GM12864 (cell line): ENCODE measurements at places on chromosomes 5 and 9.

DNA sequence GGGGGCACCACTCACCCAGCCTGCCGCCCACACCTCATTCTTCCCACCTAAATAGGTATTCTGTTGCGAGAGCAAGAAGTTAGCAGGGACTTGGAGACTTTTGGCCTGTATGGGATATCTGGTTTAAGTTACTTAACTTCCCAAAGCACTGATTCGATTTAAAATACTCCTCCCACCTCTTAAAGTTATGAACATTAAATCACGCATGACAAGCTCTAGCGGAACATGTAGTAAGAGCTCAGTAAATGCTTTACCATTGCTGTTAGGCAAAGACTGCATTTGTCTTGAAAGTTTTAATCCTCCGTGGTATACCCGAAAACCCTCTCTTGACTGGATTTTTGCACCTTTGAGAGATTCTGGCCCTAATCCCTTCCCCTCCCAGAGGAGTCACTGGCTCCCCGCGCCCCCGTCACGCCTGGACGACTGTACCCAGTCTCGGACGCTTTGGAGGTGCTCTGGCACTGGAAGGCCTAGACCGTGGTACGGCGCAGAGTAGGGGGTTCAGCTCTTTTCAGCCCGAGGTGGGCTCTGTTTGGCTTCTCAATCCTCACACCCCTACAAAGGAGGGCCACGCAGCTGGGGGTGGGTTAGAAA, 4.4 kb downstream of the GDNF start:
- no peak for DNase-seq

- no peak for DNase-seq
Observed at GRCh38 chr5:35046774-35047173, 975 bp downstream of the AGXT2 start.

DNA sequence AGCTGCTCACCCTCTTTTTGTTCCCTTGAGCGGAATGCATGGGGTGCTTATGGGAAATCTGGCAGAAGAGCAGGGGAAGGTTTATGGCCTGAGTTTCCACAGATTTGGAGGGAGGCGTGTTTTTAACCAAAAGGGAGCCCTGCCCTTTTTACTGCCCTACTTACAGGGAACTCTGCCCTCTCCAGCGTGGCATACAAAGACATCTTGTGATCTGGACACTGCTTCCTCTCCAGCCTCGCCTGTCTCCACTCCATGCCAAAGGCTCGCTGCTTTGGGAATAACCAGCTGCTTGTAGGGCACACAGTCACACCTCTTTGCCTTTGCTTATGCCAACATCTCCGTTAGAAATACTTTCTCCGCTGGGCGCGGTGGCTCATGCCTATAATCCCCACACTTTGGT, 314.2 kb downstream of the ARHGAP26 start:
- no peak for DNase-seq

- DNase-seq, result no peak
Observed at GRCh38 chr5:60455589-60455988, 244.4 kb downstream of the DEPDC1B start.

- no peak for DNase-seq
Observed at GRCh38 chr5:121350181-121350930, 501.3 kb upstream of the FTMT start.

DNA sequence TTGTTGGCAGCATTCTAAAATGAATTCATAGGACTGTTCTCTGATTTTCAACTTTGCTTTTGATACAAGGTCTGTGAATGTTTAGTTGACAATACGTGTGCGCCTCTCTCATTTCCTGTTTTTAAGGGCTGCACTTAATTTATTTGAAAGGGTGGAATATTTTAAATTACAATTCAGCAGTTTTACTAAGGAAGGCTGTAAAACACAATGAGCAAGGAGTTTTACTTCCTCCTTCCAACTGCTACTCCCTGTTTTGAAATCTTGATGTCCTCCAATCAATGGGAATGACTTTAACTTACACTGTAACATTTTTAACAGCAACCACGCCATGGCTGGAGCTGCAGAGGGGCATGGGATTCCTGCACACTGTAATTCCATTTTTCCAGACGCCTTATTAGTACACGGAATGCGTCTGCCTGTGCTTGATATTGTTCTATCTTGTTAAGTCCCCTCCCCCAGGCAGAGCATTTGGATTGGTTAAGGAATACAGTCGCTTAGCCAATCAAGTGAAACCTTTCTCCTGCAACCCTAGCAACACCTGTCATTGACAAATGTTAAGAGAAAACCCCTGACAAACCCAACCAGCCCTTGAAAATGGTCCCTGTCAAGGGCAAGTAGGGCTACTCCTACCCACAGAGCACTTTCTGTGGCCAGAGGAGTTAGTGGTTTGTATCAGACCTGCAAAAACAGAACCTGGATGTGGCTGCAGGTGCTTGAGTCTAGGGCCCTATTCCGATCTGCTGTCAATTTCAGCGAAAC, 12.5 kb upstream of the ZSWIM6 start:
- DNase-seq, result peak; percentile 97
